Activated CD4-positive, alpha-beta T cell treated with anti-CD3 and anti-CD28 coated beads, Interleukin-2, amount 10 ng/mL, durations not matched to agents 24 days and 14 days (primary cell): ENCODE measurements at places on chromosomes 4 and X. TPM values are rescaled to one million over a fixed set of nuclear protein-coding genes. Genes with fewer than 3 reads are reported as not detected.

RHOXF1 gene
- total RNA-seq: not detected in 2 replicates

DNA sequence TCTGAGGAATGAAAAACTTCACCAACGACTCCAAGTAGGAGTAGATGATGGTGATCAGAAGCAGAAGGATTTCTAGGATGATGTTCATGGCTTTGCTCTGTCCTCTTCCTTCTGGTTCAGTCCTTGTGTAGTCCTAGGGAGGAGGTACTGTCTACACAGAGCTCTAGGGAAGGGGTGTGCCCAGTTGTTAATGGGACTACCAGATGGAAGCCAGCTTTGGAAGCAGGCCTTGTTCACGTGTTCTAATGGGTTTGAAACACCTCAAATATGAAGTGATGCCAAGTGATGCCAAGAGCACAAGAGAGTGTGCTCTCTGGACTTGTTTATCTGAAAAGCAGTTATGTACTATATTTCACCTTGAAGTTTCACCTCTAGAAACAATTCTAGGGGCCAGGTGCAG lies at the start of gene HSD17B13:
Gene HSD17B13 (minus strand): TSS at position 129 of the 400 bp plus-strand sequence. CDS start 41 bp downstream, at position 88.
- DNase-seq: no peak

GRCh38 chr4:186754976-186755375 lies 31.3 kb upstream of the FAT1 start:
- DNase-seq: no peak

- DNase-seq: no peak
Observed at GRCh38 chrX:137413190-137413589, 152.7 kb upstream of the ZIC3 start.

CXCL1 gene
- total RNA-seq: not detected in 2 replicates

DNA sequence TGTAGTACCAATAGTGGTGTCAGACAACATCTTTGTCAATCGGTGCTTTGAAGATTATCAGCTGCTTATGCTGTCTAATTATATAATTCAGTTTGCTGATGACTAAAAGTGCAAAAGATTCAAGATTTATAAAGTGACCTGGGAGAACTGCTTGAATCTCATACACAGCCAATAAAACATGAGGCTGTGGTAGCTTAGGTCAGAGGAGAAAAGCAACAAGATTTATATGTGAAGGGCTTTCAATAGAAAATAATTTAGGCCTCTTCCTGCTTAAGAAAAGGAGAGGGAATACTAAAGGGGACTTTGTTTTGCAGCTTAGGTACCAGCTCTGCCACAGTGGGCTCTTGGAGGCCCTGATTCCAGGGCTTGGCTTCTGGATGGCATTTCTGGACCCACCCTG lies 111.0 kb upstream of the MAD2L1 start:
- DNase-seq: no peak

GRCh38 chr4:72283357-72283756 lies 251.6 kb downstream of the NPFFR2 start:
- no peak for DNase-seq

GRCh38 chr4:47490550-47490949 lies 5.5 kb downstream of the ATP10D start:
- DNase-seq: peak; percentile 60

- no peak for DNase-seq
Observed at GRCh38 chr4:78764498-78764961, 11.6 kb upstream of the BMP2K start.

- no peak for DNase-seq
Observed at GRCh38 chr4:173280998-173281397, 53.2 kb downstream of the HMGB2 start.

PWWP3B gene
- total RNA-seq: not detected in 2 replicates

CCKAR gene
- total RNA-seq: not detected in 2 replicates

GRCh38 chr4:56409511-56410090 lies 22.3 kb upstream of the AASDH start:
- no peak for DNase-seq

- DNase-seq: no peak
Observed at GRCh38 chr4:183181081-183181480, 82.0 kb downstream of the WWC2 start.

- peak; percentile 60 for DNase-seq
Observed at GRCh38 chr4:185204238-185204910, 574 bp upstream of the CFAP97 start.

DNA sequence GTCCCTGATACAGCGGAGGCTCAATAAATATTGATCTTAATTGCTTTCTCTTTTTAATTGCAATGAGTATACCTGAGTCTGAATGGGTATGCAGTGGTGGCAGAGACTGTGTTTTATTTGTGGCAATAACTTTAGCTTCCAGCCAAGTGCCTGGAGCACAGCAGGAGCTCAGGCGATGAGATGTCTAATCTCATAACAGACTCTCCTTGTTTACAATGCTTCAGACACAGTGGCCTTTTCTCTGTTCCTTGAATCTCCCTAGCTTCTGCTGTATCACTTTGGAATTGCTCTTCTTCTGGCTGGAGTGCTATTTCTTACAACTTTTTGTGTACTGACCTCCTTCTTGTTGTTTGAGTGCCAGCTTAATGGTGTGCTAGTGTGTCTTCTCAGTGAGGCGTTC lies 91.5 kb upstream of the UNC5C start:
- DNase-seq: no peak

- no peak for DNase-seq
Observed at GRCh38 chr4:1833307-1834046, 22.5 kb downstream of the LETM1 start.

GRCh38 chrX:135416546-135416945 lies 5.2 kb upstream of the SMIM10L2A start:
- no peak for DNase-seq

RBMXL3 gene
- not detected in 2 replicates for total RNA-seq

CT45A3 gene
- total RNA-seq: not detected in 2 replicates

DNA sequence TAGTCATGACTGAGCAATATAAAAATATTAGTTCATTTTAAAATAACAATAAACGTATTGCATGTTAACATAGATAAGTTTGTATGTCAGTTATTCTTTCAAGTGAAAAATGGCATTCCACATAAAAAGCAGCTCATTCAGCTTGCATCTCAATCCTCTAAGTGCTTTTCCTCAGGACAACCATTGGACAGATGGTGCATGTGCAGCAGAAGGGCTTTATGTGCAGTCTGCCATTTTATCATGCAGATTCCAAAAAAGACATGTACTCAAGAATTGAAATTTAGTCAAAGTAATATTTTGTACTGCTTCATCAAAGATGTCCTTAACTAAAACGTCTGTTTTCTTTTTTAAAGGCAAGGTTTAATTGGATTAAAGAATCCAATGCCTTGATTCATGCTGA lies 93.4 kb downstream of the RS1 start:
- no peak for DNase-seq

DNA sequence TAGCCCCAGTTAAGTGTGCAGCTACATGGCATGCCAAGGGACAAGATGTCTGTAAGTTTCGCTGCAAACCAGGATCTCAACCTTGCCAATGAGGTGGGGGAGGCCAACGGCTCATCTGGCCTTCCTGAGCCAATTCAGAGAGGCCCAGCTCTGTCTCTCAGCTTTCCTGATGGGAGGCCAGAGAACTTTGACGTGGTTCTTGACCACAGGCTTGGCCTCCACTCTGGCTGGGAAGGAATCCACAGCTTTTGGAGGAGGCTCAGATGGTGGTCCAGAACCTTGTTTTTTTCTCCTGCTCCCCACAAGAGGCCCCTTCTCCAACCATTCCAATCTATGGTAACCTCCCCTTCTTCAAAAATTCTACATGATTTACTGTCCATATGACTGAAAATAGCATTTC lies 9.8 kb downstream of the CAPN6 start:
- DNase-seq: no peak

PDLIM3 gene
- not detected in 2 replicates for total RNA-seq

- no peak for DNase-seq
Observed at GRCh38 chr4:141473952-141474351, 162.4 kb upstream of the IL15 start.

DNA sequence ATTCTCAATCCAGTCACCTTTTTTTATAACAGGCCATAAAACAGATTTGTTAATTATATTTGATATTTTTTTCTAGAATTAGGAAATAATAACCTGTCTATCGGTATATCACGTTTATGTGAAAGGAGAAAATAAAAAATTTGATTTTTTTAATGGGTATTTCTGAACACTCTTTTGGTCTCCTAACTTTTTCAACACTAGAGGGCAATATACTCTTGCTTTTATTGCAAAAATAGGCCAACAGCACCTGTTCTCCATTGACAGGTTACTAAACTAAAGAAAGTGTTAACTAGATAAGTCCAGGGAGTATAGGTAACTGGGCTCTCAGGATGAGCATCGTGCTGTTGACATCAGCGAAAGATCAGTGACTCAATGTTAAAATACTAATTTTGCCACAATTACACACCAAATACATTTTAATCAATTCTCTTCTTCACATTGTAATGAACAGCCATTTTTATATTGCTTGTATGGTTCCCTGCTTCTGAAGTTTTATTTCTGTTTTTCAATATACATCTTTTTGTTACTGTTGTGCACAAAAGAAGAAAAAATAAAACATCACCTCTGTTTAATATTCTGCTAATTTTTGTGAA lies 22.8 kb downstream of the NDST4 start:
- DNase-seq: no peak

DNA sequence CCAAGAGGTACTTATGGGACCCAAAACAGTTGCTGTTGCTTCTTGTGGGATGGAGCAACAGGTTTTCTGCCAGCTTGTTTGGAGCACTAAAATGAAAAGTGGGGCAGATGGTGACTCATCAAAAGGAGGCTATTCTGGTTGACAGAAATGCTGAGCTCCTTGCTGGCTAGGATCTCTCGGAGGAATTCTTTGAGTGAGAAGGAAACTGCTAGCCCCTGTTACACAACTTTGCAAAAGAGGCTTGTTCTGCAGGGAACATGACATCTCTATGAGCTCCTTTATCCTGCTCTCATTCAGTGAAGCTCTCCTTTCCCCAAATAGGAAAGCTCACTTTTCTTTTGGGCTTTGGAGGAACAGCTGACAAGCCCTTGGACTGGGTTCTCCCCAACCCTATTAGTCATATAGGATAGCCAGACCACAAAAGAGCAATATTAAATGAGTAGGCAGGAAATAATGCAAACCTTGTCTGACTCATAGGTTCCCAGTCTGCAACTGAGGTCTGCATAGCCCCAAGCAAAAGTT lies 108.3 kb downstream of the CDS1 start:
- no peak for DNase-seq

GRCh38 chr4:91826186-91826585 lies 477.6 kb upstream of the GRID2 start:
- no peak for DNase-seq

- DNase-seq: no peak
Observed at GRCh38 chr4:6619116-6619465, 21.4 kb upstream of the MRFAP1 start.

SYP gene
- 4.9 and 5.3 TPM in 2 replicates for total RNA-seq

DNA sequence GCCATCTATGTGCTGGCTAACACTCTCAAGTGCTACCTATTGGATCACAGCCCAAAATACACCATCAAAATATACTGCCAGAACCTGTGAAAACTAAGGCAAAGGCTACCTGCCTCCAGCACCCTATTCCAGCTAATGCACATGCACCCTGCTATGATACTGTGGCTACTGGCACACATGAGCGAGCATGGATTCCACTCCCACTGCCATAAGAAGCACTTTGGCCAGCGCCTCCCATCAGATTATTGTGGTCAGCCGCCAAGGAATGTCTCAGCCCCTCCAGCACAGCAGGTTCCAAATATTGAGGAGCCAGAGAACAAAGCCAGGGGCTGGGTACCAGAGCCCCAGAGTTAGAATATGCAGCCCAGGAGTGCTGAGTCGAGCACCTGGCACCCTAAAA lies 32.5 kb upstream of the TMPRSS11F start:
- DNase-seq: no peak

- no peak for DNase-seq
Observed at GRCh38 chr4:81030061-81030980, at the start of gene BMP3. TSS of gene BMP3 (plus strand) at chr4:81030708. CDS start at chr4:81031285, 577 bp downstream.

DNA sequence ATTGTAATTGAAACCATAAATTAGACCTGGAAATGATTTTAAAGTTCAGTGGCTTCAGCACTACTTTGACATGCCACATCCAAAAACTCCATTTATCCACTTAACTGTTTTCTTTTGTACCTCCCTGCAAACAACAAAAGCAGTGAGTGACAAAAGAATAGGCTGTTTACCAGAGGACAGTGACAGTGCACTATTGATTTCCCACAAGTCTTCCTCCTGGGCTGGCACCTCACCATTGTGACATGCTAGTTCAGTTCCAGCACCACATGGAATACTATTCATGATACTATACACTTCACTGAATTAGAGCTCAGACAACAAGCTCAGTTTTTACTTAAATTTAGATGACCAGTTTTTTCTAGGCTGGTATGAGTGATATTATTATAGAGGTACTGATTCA lies 29.3 kb downstream of the MOSPD2 start:
- no peak for DNase-seq

DNA sequence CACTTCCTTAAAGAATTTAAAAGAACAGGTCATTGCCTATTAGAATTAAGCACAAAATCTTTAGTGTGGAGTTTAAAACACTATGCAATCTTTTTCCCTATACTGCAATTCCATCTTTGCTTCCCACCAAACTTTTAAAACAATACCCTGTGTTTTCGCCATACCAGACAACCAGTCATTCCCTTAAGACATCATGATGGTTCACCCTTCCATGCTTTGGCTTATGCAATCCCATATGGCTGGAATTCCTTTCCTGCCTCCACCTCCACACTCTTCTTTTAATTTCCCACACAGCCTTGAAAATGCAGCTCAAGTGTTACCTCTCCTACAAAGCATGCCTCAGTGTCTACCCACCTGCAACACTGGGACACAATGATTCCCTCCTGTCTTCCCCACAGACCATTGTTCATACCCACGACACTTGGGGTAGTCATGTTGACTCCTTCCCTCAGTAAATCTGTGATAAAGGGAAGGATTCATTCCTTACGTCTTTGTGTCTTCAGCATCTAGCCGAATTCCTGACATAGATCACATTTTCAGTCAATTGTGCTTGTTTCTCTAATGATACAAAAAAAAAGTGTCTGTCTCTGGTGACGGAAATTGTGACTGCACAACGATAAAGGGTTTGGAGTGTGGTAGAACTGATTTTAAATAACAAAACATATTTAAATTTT lies 166.3 kb downstream of the FNIP2 start:
- no peak for DNase-seq

ZNF185 gene
- 0.43 and 1.0 TPM in 2 replicates for total RNA-seq

GRCh38 chrX:2313864-2314640 lies 186.7 kb downstream of the DHRSX start:
- no peak for DNase-seq

DNA sequence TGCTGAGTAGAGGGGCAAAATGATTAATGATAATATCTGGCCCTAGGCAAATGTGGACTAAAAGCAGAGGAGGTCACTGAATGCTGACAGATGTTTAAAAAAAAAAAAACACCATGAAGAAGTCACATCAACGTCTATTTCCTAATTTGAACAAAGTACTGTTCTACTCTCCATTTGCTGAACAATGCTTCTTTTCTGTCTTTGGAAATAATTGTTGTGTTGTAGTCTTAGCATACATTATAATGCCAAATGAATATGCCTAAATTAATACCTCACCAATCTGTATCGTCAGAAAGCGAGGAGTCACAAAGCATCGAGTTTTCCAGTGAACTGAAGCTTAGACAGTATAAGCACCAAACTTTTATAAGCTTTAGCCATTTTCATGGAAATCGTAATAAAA lies 140.9 kb upstream of the JADE1 start:
- DNase-seq: no peak

- DNase-seq: no peak
Observed at GRCh38 chrX:84162401-84162800, 25.6 kb downstream of the RPS6KA6 start.

GRCh38 chr4:11428899-11429698 lies 405 bp upstream of the HS3ST1 start:
- peak; percentile 75 for DNase-seq

GRCh38 chr4:11160288-11160687 lies 268.4 kb downstream of the HS3ST1 start:
- no peak for DNase-seq

GRCh38 chr4:73067971-73068394 lies 1.5 kb downstream of the COX18 start:
- DNase-seq: peak; percentile 66

GDPD2 gene
- 0.12 and 0.19 TPM in 2 replicates for total RNA-seq
